ENCODE measurements at places on chromosomes 3 and 15.

GRCh38 chr3:157135671-157136396 is 24.1 kb downstream of the CCNL1 start:
- no peak for DNase-seq

- no peak for DNase-seq
Observed at GRCh38 chr3:37598808-37599581, 262.7 kb upstream of the CTDSPL start.

DNA sequence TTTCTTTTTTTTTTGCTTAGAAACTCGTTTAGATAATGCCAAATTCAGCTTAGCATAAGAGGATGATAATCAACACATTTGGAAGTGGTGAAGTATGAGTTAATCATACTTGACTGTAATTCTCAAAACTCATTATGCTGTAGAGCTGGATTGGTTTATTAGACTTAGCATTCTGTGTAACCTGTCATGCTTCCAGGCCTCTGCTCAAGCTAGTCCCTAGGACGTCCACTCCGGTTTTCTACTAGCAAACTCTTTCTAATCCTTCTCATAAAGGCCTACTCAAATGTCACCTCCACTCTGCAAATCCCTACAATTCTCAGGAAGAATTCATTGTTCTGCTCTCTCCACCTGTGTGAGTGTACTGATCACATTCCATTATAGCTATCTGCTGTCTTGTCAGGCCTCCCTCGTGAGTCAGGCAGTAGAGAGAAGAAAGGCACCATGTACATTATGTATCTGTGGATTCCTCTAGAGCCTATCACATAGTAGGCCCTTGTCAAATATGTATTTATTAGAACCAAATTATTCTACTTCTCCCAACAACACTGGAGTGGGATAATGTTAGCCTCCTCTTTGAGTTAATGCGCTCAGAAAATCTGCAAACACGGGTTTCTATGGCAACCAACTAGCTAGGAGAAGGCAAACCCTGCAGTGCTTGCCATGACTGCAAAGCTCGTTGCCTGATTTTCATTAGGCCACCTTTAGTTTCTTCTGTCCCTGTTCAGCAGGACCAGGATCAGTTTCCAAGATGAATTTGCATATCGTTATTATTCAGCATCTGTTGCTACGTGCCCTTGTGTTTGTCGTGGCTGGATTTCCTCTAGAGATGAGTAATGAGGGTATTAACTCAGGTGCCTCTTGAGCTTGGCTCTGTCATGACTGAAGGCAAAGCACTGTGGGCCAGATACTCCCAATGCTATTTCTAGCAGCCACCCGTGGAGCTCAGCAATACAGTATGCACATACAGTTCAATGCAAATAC is 30.7 kb downstream of the ATP13A5 start:
- DNase-seq: no peak

DNA sequence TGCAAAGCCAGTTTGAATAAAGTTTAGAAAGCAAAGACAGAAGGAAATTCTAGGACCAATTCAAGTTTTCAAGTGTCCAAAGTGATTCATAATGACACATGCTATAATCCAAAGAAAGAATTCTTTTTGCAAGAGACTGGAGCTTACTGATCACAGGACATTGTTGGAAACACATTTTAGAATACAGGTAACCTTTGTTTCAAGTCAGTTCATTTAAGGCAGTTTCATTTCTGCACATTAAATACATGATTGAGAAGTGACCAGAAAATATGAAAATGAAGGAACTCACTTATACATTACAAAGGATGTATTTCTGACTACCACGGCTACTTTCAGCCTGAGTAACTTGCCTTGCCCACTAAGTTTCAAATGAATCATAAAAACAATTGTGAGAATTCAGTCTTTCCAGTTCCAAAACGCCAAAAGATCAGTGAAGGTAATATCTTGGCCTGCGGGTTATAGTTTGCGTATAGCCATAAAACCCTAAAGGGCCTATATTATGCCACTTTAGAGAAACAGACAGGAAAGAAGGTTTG is 48.7 kb downstream of the PRICKLE2 start:
- DNase-seq: no peak

DNA sequence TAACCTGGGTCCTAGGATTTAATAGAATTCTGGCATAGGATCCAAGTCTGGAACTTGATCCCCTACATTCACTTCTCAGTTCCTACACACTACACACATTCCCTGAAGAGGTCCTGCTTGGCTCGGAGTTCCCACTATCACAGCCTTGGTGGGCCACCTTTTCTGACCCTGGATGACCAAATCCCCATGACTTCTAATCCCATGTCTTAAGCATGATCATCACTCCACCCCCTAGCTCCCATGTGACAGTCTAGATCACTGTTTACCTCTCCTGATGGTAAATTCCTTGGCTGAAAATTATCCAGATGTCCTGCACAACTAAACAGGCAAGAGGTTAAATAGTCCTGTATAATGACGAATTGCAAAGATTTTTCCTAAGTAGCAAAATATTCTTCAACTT is 40.3 kb downstream of the DUT start:
- no peak for DNase-seq

DNA sequence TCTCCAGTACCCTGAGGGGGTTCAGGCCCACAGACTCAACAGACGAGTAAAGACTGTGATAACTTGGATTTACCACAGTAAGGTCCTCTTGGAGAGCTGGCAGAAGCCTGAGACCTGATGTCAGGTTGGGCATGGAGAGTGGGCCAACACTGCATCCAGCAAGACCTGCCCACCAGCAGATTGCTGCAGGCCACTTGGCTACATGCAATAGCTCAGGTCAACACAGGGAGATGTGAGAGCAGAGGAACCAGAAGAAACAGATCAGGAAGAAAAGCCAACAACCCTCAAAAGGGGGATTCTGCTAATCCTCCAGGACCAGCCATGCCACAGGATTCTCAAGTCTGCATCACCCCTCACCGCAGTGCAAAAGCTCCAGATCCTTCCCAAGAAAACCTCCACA is 1.7 kb upstream of the IP6K1 start:
- no peak for DNase-seq

GRCh38 chr15:71715914-71716313 is 94.4 kb upstream of the NR2E3 start:
- DNase-seq: no peak

DNA sequence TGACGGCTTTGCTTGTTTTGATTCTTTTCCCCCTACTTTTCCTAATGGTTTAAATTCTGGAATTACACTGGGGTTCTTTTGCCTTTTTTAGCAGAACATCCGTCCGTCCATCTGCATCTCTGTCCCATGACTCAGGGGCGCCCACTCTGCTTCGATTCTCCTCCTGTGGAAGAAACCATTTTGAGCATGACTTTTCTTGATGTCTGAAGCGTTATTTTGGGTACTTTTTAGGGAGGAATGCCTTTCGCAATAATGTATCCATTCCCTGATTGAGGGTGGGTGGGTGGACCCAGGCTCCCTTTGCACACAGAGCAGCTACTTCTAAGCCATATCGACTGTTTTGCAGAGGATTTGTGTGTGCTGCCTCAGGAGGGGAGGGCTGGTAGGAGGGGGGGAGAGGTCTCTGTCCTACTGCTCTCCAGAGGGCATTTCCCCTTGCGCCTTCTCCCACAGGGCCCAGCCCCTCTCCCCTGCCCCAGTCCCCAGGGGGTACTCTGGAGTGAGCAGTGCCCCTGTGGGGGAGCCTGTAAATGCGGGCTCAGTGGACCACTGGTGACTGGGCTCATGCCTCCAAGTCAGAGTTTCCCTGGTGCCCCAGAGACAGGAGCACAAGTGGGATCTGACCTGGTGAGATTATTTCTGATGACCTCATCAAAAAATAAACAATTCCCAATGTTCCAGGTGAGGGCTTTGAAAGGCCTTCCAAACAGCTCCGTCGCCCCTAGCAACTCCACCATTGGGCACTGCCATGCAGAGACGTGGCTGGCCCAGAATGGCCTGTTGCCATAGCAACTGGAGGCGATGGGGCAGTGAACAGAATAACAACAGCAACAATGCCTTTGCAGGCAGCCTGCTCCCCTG is 19.5 kb upstream of the BSN start:
- DNase-seq: no peak

- no peak for DNase-seq
Observed at GRCh38 chr3:17143893-17144664, 259.3 kb downstream of the PLCL2 start.

DNA sequence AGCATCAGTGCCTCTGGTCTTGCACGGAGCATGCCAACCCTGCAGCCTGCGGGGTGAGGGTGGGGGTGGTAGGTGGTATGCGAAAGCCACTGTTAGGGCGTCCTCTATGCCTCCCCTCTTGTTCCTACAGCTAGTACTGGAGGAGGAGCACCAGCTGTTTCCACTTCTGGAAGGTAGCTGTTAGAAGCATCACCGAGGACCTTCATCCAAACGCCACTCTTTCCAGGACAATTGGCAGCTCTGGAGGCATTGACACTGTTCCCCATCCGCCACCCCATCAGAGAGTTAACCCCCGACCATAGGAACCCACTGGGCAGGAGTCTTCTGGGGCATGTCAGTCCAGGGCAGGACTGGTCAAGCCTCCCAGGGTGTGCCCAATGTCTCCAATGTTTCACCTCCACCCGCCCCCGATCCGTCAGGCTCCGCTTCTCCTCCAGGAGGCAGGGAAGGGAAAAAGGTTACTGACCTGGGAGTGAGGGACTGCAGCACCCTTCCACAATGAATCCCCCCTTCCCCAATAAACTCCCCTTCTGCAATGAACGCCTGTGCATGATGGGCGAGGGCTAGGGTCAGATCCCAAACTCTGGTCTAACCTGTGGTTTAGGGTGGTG is 487 bp downstream of the DUOX2 start:
- no peak for DNase-seq

DNA sequence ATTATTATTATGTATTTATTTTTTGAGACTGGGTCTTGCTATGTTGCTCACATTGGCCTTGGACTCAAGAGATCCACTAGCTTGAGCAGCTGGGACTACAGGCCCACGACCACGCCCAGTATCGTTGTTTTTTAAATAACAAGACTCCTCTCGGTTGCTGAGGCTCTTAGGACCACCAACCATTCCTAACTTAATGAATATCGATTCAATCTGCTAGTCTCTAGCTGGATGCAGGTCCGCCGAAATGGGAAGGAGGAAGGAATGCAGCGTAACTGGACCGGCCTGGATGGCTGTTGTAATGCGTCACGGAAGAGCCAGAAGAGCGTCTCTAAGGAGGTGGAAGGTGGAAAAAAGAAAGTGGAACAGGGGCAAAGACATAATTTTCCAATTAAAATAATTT is 1.7 kb downstream of the ANXA2 start:
- DNase-seq: no peak

- DNase-seq: no peak
Observed at GRCh38 chr15:55633731-55634130, 45.6 kb upstream of the PYGO1 start.

GRCh38 chr15:39029741-39030140 is 465.1 kb upstream of the RASGRP1 start:
- no peak for DNase-seq

DNA sequence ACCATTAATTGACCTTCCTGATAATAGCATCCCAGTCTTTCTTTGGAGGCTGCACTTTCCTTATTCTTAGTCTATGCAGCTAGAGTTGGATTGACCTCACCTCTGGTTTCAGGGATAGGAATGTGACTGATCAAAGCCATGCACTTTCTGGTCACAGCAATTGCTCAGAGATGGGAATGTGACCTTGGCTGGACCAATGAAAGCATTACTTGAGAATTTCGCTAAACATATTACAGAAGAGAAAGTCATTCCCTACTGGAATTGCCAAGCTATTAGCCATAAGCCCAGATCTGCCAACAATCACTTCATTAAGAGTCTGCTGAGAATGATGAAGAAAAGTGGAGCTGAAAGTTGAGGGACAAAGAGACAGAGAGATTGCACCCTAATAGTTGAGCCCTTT is 32.7 kb downstream of the RTP1 start:
- no peak for DNase-seq

- no peak for DNase-seq
Observed at GRCh38 chr3:126014252-126014651, 45.3 kb downstream of the ROPN1B start.

DNA sequence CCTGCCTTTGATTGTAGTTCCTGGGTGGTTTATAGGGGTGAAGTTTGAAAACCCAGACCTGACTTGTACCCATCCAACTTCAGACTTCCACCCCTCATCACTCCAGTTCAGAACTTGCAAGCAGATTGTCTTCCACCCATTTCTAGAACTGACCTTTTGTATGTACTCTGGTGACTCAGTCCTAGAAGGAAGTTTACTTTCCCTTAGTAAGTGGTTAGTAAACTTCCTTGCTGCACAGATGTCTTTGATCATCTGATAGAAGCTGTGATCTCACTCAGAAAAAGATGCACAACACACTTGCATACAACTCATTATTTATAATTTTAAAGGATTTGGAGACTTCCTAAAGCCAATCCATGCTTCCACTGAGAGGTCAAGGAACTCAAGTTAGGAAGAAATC is 368.0 kb downstream of the MFSD1 start:
- no peak for DNase-seq

DNA sequence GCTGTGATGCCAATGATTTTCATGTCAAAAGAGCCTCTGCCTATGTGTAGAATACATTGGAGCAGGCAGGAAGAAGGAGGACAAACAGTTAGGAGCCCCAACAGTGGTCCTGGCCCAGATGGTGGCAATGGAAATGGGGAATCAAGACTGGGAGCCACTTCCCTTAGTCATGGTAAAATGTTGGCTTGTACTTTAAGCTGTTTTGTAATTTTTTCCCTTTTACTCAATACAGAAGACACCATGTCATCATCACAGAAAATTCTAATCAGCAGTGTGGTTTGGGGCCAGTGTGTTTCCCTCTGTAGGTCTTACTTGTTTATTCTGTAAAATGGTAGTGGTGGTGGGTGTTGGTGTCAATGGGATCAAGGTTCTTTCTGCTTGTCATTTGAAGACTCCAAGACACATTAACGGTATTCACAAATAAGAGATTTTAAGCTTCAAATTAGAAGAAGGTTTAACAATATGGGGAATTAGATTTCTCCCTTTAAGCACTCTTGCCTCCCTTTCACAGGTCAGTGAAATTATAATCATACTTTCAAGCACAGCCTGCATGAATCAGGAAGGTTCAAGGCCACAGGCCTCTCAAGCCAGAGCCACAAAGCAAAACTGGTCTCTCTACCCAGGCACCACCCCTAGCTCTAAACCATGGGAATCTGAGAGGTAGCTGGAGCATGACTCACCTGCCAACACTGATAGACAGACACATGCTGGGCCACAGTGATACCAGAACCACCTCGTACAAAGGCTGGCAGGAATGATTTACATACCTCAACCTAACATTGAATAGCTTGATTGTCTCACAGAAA is 24.9 kb downstream of the SIAH2 start:
- DNase-seq: peak; percentile 70

- DNase-seq: no peak
Observed at GRCh38 chr3:41158947-41159346, 40.4 kb upstream of the CTNNB1 start.

DNA sequence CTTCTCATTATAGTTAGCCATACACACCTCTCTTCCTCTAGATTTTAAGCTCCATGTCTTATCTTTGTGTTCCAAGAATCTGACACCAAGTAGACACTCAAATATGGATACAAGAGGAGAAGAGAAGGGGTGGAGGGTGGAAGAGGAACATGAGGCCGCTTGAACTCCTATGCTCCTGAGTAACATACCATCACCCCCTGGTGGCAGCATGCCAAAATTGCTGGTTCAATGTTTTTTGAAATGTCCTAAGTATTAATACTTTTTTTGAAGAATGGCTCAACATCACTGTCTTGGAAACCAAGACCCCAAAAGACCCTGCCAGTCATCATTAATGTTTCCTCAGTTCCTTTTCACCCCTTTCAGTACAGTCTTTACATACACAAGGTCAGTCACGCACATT is 71.8 kb upstream of the HACD2 start:
- no peak for DNase-seq

- no peak for DNase-seq
Observed at GRCh38 chr15:33994005-33994615, 25.8 kb downstream of the CHRM5 start.

GRCh38 chr3:5731100-5731499 is 543.6 kb downstream of the EDEM1 start:
- DNase-seq: no peak
